ENCODE measurements at places on chromosomes 3 and 15. TPM values are rescaled to one million over a fixed set of nuclear protein-coding genes. Genes with fewer than 3 reads are reported as not detected.

GRCh38 chr3:194640829-194641228 lies 7.6 kb upstream of the TMEM44 start:
- peak; percentile 56 for DNase-seq

GRCh38 chr3:71997066-71997653 lies 212.2 kb upstream of the PROK2 start:
- DNase-seq: no peak

DNA sequence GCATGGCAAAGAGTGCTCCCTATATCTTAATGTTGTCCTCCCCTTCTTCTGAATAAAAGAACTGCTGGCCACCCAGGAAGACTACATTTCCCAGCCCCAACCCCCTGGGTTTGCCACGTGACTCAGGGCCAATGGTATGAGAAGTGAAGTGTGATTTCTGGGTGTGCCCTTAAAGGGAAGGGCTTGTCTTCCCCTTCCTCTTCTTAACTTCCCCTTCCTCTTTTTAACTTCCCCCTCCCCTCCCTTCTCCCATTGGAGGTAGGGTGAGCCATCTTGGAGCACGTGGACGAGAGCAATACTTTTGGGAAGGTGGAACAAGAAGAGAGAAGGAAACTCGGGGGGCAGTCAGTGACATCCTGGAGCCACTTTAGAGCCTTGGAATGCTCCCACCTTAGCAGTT lies 6.8 kb upstream of the KBTBD12 start:
- no peak for DNase-seq

GRCh38 chr15:101433396-101433795 lies 56.1 kb downstream of the PCSK6 start:
- no peak for DNase-seq

- DNase-seq: no peak
Measured at GRCh38 chr3:36893826-36894225, 51.0 kb downstream of the TRANK1 start.

DNA sequence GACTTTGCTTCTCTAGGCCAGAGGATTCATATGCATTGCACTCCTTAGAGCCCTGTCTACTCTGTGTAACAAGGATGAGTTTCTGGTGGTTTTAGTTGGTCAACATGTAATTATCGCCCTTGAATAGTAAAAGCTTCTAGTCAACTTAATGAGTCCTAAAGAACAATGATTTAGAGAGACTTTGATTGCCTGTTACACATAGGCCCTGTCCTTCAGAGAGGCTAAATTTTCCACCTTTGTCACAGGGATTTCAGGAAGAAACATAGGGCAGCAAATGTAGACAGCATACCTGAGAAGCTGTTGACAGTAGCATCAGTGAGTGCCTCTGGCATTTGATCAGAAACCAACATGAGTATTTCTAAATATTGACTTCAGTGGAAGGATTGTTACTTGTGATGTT lies 7.1 kb downstream of the BTLA start:
- DNase-seq: no peak

- no peak for DNase-seq
Measured at GRCh38 chr3:20038699-20039465, 1.4 kb upstream of the KAT2B start.

GRCh38 chr3:60073942-60074341 lies 1024.1 kb upstream of the CFAP20DC start:
- DNase-seq: no peak

DNA sequence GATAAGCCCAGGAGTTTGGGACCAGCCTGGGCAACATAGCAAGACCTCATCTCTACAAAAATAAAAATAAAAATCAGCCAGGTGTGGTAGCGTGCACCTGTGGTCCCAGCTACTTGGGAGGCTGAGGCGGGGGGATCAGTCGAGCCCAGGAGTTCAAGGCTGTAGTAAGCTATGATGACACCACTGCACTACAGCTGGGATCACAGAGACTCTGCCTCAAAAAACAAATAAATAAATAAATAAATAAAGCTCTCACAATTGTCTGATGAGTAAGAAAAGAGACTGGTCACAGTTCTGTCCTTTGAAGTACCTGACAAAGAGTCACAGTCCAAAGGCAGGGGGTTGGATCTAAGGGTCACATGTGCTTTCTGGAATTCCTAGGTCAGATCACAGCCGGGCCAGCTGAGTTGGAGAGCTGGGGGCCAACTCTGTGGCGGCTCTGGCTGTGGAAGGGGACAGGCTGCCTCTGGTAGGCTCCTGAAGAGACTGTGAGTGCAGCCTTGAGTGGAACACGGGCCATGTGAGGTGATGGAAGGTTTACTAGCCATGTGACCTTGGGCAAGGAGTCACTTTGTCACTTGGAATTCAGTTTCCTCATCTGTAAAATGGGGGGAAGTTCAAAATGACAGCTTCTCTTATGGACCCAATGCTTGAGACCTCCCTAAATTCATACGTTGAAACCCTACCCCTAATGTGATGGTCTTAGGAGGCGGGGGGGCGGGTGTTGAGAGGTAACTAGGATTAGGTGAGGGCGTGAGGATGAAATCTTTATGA lies 47.2 kb downstream of the WHAMM start:
- DNase-seq: no peak

- no peak for DNase-seq
Measured at GRCh38 chr15:66661432-66662096, 40.5 kb upstream of the SMAD6 start.

- peak; percentile 89 for DNase-seq
Measured at GRCh38 chr3:150412561-150413231, 4.6 kb downstream of the TSC22D2 start.

GRCh38 chr15:73957276-73957675 lies 31.0 kb downstream of the LOXL1 start:
- DNase-seq: no peak

DNA sequence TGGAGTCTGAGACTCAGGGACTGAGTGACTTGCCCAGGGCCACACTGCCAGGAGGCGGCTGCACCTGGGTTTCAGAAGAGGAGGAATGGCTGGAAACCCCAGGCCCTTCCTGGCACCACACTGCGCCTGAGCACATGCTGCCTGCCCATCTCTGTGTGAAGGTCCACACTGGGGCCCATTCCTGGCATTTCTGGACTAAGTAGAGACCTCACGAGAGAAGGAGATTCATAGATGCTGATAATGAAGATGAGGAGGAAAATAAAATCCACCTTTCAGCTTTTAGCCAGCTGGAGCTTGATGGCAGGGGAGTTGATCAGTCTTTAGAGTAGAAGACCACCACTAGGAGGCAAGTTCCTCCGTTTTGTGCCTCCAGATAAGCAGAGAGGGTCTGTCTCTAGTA lies 40.2 kb upstream of the TF start:
- DNase-seq: no peak

GRCh38 chr15:57797568-57798267 lies 91.2 kb downstream of the POLR2M start:
- no peak for DNase-seq

- DNase-seq: no peak
Measured at GRCh38 chr3:107990926-107991325, 99.9 kb downstream of the CD47 start.

DNA sequence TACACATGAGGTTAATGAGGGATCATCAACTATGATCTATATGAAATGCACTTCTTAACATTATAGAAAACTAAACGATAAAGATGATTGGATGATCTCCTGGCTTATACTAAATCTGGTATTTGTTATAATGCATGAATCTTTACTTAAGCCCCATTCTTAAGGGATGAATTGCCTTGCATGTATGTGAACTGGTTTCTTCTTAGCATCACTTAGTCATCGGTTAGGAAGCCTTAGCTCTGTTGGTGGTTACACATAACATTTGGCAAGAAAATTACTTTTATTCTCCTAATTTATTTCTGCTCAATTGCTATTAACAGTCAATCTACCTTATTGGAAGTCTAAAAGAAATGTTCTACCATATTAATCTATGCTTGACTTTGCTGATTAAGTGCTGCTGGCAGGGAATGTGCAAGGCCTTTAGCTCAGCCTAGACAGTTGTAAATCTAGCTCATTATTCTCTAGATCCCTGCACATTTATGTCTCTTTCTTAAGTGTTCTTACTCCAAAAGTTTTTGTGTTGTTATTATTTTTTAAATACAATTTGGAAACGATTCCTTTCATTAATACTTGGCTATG lies 356.0 kb downstream of the ZPLD1 start:
- peak; percentile 93 for DNase-seq

DNA sequence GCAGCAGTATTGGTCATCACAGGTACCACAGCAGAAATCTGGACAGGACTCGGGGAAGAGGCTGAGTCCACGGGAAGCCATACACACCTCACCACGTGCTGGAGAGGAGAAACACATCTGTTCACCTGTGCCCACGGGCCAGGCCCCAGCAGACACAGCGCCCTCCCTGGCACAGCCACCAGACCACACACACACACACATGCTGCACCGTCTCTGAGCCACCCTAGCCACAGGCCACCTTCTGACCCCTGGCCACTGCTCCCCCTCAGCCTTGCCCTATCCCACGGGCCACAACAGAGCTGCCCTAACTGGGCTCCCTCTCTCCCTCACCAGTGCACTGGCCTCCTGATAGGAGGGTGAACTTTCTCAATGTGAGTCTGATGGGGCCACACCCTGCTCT lies 2.8 kb downstream of the SHISA5 start:
- DNase-seq: no peak

- DNase-seq: peak; percentile 11
Measured at GRCh38 chr15:92949604-92950249, 49.6 kb downstream of the CHD2 start.

DNA sequence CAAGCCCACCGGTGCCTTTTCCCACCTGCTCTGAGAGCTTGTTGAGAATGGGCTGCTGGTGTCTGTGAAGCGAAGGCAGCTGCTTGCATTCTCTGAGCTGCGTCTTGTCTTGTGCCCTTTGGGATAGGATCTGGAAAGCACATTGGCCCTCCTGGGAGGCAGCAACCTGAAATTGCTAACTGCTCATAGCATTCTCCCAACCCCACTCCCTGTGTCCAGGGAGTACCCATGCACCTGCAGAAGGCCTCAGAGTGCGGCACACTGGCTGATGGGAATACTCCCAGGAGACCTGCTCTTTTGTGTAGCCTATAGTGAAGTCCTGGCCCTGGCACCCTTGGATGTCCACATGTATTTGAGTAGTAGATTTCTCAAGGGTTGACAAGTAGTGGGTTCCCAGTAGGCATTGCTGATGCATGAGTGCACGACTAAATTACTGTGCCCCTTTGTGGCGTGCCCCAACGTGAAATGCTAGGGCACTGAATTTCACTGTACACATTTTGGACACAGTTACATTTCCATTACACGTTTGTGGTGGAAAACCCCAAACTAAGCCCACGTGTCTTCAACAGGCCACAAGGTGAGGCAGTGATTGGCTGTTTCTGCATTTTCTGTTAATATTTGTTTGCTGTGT lies 3.7 kb downstream of the EPHB1 start:
- DNase-seq: no peak

DNA sequence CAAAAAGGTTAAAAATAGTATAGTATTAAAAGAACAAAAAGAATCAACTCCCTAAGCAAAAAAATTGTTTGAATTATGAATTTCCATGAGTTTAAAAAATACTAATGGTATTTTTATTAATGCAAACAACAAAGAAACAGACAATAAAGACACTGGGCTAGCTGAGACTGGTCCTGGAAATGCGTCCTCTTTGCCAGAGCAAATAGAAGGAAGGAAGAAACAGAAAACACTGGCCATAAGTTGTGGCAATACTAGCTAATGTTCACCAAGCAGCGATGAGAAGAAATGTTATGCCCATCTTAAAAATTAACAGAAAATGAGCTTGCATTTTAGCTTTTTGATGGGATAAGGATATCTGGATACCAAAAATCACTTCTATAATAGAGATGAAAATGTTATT lies 88.6 kb downstream of the TBL1XR1 start:
- DNase-seq: no peak

- DNase-seq: peak; percentile 45
Measured at GRCh38 chr3:47250309-47251060, 32.1 kb downstream of the KIF9 start.

- no peak for DNase-seq
Measured at GRCh38 chr3:74003734-74004133, 379.0 kb upstream of the PDZRN3 start.

- no peak for DNase-seq
Measured at GRCh38 chr3:165778891-165779290, 58.3 kb downstream of the BCHE start.

DNA sequence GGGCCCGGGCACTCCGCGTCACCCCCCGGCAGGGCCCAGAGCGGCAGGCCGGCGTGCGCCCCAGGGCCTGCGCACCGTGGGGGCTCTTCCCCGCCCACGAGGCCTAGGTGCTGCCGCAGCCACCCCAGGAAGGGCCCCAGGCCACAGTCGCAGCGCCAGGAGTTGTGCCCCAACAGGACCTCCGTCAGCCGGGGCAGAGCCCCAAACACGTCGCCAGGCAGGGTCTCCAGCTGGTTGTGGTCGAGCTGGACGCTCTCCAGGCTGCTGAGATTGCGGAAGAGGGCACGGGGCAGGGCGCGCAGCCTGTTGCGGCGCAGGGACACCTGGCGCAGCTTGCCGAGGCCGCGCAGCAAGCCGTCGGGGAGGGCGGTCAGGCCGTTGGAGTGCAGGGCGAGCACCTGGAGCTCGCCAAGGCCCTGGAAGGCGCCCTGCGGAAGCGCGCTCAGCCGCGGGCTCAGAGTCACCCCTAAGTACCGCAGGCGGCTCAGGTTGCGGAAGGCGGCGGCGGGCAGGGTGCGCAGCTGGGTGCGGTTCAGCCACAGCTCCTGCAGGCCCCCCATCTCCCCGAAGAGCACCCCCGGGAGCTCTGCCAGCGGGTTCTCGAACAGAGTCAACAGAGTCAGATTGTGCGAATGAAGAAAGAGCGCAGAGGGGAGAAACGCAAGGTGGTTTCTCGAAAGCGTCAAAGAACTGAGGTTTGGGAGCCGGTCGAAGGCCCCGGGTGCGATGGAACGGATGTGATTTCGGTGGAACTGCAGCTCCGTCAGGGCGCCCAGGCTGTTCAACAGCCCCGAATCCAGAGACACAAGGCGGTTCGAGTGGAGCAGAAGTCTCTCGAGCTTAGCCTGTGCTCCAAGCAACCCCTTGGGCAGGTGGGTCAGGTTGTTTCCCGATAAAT lies 2.0 kb downstream of the GP5 start:
- DNase-seq: peak; percentile 51

GRCh38 chr15:73756390-73756789 lies 3.2 kb upstream of the INSYN1 start:
- DNase-seq: no peak

- DNase-seq: peak; percentile 29
Measured at GRCh38 chr15:52334491-52335160, 39.0 kb upstream of the MYO5C start.

Gene BOC
- total RNA-seq: 3.9 TPM

Gene GOLGA6L7
- not detected for total RNA-seq

Gene PLCH1
- under 0.01 TPM for total RNA-seq

Gene CD200
- 0.17 TPM for total RNA-seq

Gene COLQ
- 0.26 TPM for total RNA-seq

Gene TRH
- not detected for total RNA-seq

Gene IL17RB
- total RNA-seq: 0.33 TPM

Gene SMCO1
- not detected for total RNA-seq

Gene RTP4
- 2.1 TPM for total RNA-seq

Gene WNT5A
- total RNA-seq: 117 TPM

Gene MESP2
- total RNA-seq: 0.99 TPM

Gene TMEM207
- total RNA-seq: not detected

Gene SLC35A5
- 35.3 TPM for total RNA-seq
